Dermis microvascular lymphatic vessel endothelial cell (primary cell): ENCODE measurements at places on chromosomes 4 and X. TPM values are rescaled to one million over a fixed set of nuclear protein-coding genes. Genes with fewer than 3 reads are reported as not detected.

SEL1L3 gene
- 62.3 and 74.6 TPM in 2 replicates for total RNA-seq

ENPEP gene
- total RNA-seq, result under 0.01 TPM in 1 of 2 replicates, not detected in the other

CT55 gene
- under 0.01 TPM in 1 of 2 replicates, not detected in the other for total RNA-seq

DRD5 gene
- total RNA-seq, result not detected in 2 replicates

PDE6B gene
- 3.2 and 9.5 TPM in 2 replicates for total RNA-seq

TLR10 gene
- total RNA-seq, result not detected in 2 replicates

ETDB gene
- not detected in 2 replicates for total RNA-seq

NKX6-1 gene
- not detected in 2 replicates for total RNA-seq

S100P gene
- total RNA-seq, result 0.13 TPM in 1 of 2 replicates, not detected in the other

IL1RAPL1 gene
- under 0.01 TPM in 2 replicates for total RNA-seq

NPY2R gene
- total RNA-seq, result not detected in 2 replicates

APOOL gene
- 6.9 and 7.2 TPM in 2 replicates for total RNA-seq

KCND1 gene
- total RNA-seq, result 0.13 and 0.25 TPM in 2 replicates

GIMD1 gene
- not detected in 2 replicates for total RNA-seq

VEGFD gene
- total RNA-seq, result 0.26 and 0.51 TPM in 2 replicates

JAKMIP1 gene
- total RNA-seq, result not detected in 2 replicates

CXCL11 gene
- total RNA-seq, result 0.26 and 0.51 TPM in 2 replicates

GPR82 gene
- not detected in 2 replicates for total RNA-seq

KLB gene
- under 0.01 TPM in 2 replicates for total RNA-seq

SPANXA1 gene
- total RNA-seq, result not detected in 2 replicates

VCX3A gene
- not detected in 2 replicates for total RNA-seq

UNC5C gene
- not detected in 2 replicates for total RNA-seq

TECRL gene
- total RNA-seq, result not detected in 2 replicates
